Skeletal muscle cell (primary cell): ENCODE measurements at places on chromosomes 3 and 15.

DNA sequence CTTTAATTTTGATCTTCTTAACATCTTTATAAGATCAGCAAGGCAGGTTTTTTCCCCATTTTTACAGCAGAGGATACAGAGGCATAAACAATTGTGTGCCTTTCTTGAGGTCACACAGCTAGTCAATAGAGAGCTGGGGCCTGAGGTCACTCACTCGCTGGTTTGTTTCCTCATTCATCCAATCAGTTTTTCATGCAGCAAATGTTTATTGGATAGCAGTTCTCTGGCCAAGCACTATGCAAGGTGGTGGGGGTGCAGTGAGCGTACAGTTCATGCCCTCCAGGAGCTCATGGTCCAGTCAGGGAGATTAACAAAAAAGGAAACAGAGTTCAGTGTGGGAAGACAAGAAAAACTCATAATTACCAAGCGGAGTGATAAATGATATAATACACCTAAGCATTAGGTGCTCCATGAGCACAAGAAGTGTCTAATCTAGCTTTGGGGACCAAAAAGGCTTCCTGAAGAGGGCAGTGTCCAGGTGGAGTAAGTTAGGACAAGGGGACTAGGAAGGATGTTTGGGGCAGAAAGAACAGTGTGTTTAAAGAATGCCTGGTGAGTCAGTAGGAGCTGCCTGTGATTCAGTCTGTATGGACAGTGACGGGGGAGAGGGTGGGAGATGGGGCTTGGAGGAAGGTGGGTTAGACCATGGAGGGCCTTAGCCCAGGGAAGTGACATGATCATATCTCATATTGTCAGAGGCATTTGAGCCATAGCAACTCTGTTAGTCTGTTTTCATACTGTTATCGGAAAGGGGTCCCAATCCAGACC is 29.3 kb downstream of the MAP2K5 start:
- DNase-seq: no peak

DNA sequence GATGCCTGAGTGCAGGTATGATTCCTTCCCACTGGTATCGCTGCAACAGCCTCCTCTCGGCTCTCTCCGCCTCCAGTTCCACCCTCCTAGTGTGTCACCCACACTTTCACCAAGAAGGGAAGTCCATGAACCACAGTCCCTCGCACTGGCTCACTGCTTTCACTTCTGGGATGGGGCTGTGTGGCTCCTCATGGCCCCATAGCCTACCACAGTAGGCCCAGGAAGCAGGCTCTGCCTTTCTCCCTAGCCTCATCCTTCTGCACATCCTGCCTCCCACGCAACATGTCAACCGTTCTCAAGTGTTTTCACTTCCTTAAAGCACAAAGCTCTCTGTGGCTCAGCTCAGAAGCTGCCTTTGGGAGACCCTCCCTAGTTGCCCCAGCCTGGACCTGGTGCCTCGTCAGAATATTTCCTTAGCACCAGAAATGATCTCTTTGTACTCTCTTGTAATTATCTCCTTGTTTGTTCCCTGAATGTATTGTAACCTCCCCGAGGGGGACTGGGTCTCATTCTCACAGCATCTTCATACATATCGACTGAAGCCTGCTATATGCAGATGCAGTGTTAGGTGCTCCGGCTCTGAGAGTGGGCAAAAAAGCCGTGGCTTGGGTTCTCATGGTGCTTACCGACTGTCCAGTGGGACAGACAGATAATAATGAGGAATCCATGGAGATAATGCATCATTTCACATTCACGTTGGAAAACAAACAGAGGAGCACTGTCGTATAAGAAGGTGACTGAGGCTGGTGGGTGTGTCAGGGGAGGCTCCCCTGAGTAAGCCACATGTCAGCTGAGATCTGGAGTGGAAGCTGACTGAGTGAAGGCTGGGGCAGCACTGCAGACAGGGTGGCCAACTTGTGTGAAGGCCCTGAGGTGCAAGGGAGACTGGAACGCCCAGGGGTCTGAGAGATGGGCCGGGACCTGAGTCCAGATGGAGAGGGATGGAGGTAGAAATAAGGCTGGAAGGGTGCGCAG is 107.1 kb downstream of the DGKG start:
- DNase-seq: no peak

GRCh38 chr15:43489191-43489590 is 3.8 kb downstream of the TP53BP1 start:
- DNase-seq: no peak

GRCh38 chr15:47813748-47814384 is 96.6 kb downstream of the SEMA6D start:
- no peak for DNase-seq

DNA sequence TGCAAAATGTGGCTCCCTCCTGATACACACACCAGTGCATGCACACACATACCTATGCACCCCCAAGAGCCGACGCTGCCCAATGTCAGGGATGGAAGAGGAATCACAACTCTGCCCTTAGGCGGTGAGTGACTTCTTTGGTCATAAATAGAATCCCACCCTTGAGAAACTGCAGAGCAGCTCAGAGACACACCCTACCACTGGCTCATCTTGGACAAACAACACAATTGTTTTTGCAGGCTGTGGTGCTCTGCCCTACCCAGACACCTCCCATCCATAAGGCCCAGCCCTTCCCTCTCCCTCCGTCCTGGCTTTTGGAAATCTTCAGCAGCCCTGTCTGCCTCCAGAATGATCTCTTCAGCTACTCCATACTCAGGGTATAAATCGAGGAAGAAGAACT is 73.8 kb upstream of the HRH1 start:
- DNase-seq: no peak

GRCh38 chr3:12993517-12994356 is 79.5 kb downstream of the IQSEC1 start:
- no peak for DNase-seq

DNA sequence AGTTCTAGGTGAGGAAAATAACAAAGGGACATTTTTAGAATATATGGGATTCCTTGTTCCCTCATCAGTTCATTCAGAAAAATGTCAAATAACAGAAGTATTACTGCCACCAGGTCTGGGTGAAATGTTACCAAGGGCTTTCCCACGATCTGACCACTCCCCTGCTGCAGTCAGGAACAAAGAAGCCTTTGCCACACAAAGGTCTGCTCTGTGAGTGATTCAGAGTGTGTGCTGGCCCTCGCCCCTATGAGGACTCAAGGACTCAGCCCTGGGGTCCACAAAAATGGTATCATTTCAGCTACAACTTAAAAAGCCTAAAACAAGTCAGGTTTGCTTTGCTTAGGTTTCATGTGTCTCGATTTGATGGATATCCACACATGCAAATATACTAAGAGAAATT is 5.0 kb downstream of the MKRN3 start:
- no peak for DNase-seq

GRCh38 chr3:123405936-123406510 is 42.9 kb downstream of the ADCY5 start:
- DNase-seq: no peak

DNA sequence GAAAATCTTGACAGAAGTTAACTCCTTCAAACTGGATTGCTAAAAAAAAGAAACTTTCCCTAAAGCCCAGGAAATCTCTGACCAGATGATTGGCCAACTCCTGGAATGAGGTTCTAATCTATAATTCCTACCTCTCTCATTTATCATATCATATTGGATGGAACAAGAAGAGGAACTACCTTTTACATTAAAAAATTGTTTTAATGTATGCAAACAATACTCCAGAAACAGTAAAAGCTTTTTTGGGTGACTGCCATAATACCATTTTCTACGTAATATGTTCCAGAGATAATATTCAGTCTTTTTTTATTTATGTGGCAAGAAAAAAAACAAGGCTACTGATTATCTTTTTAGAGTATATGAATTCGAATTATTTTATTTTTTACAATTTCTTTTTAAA is 204.4 kb downstream of the TUSC7 start:
- DNase-seq: no peak

GRCh38 chr3:116000311-116000710 is 377.0 kb downstream of the GAP43 start:
- peak; percentile 96 for DNase-seq

- DNase-seq: peak; percentile 3
Measured at GRCh38 chr15:95770196-95770595, 560.3 kb upstream of the NR2F2 start.

DNA sequence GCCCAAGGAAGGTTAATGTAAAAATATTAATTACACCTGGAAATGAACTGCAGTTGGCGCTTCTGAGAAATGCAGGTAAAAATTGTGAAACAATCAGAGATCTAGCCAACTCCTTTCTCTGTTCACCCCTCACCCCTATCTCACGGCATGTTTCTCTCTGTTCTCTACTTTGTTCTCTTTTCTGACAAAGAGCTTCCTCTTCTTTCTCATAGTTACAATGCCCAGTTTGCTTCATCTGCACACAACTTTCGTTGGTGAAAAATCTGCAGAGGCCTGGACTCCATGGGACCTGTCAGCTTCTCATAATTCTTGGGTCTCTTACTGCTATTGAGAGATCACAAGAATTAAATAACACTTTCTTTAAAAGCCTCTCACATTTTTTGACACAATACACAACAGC is 212.9 kb upstream of the LRRN1 start:
- DNase-seq: no peak

- DNase-seq: no peak
Measured at GRCh38 chr3:184481984-184482671, 79.5 kb upstream of the EPHB3 start.

DNA sequence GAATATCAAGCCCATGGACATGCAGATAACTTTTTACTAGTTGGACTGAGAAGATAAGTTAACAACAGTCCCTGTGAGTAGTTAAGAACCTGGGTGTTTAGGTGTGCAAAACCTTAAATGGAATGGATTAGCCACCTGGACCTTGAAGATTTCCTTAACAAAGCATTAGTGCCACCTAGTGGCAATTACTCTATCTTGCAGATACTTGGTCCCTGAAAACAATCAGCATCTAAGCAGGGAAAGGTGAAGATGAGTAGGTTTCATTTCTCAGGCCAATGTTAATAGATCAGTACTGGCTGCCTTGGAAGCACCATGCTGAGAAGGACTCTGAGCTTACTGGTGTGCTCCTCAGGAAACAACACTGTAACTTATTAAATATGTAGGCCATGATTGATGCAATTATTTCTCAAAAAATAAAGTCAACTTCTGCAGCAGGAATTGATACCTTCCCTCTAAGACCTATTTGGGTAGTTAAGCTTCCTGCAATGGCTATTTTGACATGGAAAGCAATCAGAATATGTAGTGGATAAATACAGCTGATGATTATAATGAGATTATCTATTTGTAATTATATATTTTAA is 329.4 kb downstream of the TBC1D5 start:
- peak; percentile 16 for DNase-seq

DNA sequence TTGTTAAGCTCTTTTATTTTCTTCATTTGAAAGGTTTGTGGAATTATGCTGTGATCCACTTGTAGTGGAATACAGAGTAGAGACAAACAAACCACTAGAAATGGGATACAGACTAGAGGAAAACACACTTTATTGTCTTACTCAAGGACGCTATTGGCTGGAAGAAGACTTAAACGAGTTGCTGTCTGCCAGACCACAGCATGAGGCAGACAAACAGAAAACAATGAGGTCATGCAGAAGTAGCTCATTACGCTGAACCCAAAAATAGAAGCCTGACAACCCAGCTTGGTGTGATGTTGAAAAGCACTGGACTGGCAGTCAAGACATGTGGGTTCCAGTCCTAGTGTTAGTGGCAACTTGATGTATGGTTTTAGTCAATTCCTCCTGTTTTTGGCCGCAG is 62.4 kb upstream of the P3H2 start:
- DNase-seq: peak; percentile 96

DNA sequence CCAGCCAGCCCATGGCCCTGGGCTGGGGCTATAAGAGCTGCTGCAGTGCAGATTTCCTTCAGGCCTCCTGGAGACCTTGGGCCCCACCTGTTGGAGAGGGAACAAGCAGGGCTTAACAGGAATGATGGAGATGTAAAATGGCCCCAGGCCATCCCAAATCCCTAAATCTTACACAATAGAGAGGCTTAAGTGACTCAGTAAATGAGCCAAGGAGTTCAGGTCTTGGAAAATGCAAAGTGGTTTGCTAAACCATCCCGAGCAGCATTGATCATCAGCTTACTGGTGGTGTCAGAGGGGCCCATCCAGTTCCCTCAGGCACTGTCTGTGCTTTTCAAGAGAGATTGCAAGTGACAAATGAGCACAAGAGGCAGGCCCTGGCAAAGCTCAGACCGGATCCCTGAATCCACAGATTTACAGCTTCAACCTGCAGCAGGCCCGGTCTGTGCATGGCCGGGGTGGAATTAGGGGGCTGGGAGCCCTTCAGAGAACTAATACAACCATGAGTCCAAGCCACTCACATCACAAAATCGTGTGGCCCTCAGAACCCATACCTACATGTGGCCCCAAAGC is 325.4 kb downstream of the UACA start:
- no peak for DNase-seq

- no peak for DNase-seq
Measured at GRCh38 chr15:86840996-86841395, 761.3 kb downstream of the AGBL1 start.

DNA sequence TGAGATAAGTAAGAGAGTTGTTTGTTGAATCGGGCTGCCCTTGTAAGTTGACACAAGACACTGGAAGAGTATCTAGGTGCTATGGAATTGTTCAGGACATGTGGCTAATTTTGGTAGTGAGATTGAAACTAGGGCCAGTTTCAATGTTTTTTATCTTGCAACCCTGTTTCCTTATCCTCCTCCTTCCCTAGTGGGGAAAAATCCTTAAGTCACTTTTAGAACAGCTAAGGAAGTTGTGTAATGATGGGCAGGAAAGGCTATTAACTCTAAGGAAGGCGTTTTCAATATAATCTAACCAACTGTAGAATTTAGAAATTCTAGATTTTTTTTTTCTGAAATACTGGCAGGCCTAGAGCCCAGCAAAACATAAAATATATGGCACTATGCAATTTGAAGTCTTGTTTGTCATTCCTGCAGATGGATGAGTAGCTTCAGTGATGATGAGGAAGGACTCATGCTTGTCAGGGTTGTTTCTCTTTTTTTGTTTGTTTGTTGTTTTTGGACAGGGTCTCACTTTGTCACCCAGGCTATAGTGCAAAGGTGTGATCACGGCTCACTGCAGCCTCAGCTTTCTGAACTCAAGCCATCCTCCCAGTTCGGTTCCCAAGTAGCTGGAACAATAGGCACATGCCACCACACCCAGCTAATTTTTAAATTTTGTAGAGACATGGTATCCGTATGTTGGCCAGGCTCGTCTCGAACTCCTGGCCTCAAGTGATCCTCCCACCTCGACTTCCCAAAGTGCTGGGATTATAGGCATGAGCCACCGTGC is 27.6 kb upstream of the ADAMTS9 start:
- DNase-seq: no peak

DNA sequence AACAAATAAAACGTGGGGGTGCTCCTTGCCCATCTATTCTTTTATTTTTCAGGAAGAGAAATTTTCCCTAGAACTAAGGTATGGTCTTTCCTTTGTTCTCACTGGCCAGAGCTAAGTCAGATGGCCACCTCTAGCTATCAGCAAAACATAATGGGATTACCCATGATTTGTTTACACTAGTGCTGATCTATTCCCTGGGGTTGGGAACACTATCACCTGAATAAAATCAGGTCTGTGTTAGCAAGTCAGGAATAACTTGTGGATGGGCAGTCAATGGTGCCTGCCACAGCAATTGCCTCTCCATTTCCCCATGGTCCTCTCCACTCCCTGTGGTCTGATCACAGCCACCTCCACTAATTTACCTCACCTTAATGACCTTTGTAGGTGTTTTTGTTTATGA is 181.7 kb upstream of the CADPS start:
- DNase-seq: no peak
